ENCODE measurements at places on chromosomes 11 and 22.

DNA sequence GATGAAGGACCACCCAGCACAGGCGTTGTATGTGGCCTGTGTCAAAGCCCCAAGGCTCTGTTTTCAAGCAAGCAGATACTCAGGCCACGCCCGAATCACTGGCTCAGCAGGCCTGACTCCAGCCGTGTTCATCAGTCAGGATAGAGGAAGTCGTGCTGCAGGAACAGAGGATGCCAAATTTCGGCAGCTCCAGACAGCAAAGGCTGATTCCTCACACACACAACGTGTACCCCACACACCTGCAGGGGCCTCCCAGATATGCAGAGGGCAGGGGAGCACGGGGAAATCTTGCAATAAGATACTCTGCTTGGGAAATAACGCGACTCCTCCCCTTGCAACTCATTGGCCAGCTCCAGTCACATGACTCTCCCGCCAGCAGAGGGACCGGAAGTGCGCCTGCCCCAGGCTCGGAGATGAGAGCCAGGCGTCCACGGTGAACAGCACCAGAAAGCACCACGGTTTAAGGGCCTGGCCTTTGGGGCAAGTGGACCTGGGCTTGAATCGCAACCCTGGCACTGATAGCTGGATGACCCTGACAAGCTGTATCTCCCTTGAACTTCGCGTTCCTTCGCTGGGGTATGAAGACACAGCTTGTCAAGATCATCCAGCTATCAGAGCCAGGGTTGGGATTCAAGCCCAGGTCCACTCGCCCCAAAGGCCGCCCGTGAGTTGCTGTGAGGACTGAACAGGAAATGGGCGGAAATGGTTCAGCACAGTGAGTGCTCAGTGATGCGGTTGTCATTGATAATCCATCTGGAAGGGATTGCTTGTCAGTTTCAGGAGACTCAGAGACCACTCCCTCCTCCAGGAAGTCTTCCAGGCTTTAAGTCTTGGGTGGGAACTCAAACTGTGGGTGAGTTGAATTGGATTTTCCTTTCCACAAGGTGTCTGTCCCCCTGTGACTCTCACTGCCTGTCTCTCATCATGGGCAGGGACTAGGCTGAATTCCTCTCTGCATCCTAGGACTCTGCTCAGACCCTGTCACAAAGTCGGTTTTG is 88.5 kb downstream of the MYEOV start:
- no peak for DNase-seq

- DNase-seq, result no peak
These were observed 5.3 kb downstream of the CASP12 start for GRCh38 chr11:104892723-104893511.

GRCh38 chr22:20186183-20186870 is 35.5 kb upstream of the CCDC188 start:
- DNase-seq, result no peak

- DNase-seq, result no peak
These were observed 409.5 kb downstream of the NXPE2 start for GRCh38 chr11:115087791-115088190.

DNA sequence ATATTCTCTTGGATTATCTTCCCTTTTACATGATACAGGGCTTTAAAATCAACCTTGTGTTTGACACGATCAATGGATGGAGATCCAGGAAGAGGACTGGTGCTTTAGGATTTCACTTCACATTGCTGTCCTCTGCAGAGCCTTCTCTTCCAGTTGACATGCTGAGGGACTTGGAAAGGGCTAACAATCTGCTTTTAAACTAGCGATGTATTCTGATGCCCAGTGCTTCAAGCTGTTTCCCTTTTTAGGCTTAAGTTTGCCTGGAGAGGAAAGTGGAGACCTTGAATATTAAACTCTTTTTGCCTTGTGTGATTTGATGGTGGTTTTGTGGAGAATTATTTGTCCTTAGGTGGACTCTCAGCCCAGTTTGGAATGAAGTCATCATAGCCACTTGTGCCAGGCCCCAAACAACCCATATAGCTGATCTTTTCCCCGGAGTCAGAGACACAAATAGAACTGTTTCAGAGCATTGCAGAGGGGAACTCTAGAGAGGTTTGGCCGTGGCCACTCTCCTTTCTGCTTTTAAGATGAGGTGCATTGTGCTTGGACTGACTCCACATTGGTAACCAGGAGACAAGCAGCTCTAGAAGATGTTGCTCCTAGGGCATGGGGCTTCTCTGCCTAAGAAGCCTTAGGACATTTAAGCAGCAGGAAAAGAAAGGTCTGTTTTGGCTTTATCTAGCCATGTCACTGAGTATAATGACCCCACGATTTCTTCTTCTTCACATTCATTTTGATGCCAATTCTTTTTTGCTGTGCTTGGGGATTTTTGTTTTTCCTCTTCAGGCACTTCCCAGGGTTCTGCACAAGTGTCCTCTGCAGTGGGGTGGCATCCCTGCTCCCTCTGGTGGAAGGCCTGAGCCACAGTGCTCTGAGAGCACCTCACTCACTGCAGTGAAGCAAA is 152.8 kb downstream of the NCAM1 start:
- no peak for DNase-seq

DNA sequence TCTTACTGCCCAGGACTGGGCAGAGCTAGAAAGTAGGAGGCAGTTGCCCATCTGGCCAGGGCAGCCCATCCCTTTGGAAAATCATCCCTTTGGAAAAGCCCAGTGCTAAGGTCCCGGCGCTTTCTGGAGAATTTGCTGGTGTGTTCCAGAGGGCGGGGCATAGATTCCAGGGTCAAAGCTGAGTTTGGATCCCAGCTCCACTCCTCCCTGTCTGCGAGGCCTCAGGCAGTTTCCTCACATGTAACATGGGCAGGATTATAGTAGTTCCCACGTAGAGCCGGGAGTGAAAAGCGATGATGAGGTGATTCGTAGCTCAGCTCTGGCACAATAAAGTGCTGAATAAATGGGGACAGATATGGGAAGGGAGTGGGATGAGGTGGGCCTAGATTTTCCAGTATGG is 31.4 kb upstream of the LRRC10B start:
- DNase-seq, result no peak

DNA sequence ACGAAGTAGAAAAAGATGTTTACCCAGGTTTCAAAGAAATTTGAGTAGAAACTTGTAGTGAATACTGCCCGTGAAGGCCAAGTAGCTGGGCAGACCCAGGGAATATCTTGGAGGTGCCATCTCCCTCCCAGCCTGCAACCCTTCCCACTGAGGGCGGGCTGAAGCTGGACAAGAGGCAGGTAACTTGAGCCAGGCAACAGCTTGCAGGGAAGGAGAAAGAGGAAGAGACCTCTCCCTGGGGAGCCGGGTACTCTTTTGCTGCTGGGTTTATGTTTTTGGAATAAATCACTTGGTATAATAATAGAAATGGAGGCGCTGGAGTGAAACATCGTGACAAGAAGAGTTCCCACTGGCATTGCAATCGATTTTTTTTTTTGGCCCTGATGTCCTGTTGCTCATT is 49.4 kb upstream of the JAM3 start:
- no peak for DNase-seq

- DNase-seq, result no peak
These were observed 26.5 kb upstream of the WNT7B start for GRCh38 chr22:46003271-46004091.

DNA sequence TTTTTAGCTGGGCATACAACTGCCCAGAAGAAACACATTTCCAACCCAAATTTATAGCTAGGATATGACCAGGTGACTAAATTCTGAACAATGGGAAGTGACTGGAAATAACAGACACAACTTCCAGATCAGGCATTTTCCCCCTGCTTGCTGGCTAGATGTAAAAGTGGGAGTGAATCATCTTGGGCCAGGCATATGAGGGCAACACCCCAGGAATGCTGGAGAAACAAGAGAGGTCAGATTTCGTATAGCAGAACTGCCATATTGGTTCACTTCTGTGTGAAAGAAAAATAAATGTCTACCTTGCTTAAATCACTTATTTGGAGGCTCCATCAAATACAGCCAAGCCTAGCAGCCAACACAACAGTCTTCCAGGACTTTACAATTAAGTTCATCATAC is 7.4 kb downstream of the ATL3 start:
- DNase-seq, result no peak

- no peak for DNase-seq
These were observed 21.4 kb downstream of the INSC start for GRCh38 chr11:15136166-15136565.

GRCh38 chr11:31484497-31484896 is 24.9 kb downstream of the IMMP1L start:
- no peak for DNase-seq

DNA sequence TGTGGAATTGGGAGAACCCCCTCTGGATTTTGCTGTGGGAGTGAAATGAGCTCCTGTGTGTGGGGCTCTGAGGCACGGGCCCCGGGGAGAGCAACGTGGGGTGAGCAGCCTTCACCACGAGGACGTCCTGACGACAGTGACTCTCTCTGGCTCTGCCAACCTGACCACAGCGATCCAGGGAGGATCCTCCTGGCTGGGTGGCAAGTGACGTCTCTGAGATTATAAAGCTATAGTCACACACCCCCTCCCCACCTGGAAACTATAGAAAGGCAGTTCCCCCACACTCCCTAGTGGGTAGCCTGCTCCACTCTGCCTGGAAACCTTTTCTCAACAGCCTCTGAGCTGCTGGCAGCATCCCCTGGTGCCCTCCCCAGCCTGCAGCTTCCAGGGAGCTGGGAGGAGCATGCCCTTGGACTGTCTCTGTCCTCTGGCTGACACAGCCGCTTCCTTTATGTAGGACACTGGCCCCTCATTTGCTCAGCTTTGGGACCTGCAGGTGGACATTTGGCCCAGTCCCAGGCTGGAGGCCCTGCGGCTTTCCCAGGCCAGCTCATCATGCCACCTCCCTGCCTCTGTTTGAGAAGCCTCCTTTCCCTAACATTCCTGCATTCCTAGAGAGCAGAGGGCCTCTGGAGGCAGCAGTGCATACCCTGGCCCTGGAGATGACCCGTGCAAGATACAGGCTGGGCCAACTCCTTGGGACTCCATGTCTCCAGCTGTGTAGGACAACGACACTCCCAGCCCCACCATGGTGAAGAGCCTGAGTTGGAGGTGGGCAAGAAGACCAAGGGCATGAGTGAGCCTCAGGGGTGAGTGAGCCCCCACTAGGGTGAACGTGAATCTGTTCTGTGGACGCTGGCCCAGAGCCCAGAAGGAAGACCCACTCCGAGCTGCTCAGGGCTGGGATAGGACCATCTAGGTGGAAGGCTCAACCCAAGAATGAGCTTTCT is 314.0 kb downstream of the NTM start:
- no peak for DNase-seq

DNA sequence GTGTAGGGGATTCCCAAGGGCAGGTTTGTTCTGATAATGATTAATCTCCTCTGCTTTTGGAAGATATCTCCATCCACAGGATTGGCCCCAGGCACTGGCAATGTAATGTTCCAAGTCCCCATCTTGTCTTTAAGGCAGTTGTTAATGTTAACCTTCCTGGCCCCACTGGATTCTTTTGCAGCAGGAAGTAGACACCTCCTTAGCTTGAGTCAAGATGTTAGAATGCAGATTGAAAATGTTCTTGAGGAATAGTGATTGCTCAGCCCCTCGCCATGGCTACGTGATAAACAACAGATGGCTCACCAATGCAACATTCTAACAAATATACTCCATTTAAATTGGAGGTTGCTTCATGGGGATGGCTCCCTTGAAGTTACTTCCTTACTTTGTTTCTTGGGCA is 7.3 kb downstream of the HEPHL1 start:
- DNase-seq, result no peak

- DNase-seq, result no peak
These were observed 85.2 kb downstream of the FLI1 start for GRCh38 chr11:128779036-128779435.

DNA sequence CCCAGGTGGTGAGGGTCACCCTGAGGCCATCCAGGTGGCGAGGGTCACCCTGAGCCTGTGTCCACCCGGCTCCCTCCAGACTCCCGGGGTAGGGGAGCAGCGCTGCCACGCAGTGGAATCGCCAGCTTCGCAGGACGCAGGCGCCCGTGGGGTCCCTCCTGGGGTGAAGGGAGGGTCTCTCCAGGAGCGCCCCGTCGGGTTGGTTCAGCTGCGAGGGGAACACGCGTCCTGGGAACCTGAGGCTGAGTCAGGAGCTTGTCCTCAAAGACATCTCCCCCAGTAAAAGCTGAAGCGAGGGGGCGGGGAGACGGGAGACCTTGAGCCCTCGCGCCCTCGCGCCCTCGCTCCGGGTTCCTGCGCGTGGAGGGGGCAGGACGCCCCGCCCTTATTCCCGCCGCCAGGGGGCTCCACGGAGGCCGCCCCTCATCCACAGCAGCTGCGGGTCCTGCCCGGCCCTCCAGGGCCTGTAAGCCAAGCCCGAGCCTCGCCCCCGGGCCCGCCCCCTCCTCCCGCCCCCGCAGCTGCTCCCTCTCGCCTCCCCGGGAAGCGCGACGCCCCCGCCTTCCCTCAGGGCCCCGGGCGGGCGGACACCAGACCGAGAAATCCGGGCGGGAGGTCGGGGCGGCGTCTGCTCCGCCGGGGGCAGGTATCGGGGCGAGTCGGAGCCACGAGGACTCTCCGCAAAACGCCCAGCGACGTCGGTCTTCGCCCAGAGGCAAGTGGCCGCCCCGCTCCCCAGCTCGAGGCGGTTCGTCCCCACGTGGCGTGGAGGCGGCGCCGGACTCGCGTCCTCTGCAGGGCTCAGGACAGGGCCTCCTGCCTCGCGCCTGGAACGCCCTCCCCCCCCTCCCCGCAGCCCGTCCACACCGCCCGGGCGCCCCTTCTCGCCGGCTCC is 22.8 kb downstream of the PIM3 start:
- DNase-seq, result no peak

- DNase-seq, result no peak
These were observed 8.0 kb downstream of the NEAT1 start for GRCh38 chr11:65430406-65431217.

- DNase-seq, result no peak
These were observed 43.8 kb downstream of the CELF1 start for GRCh38 chr11:47509077-47509536.

DNA sequence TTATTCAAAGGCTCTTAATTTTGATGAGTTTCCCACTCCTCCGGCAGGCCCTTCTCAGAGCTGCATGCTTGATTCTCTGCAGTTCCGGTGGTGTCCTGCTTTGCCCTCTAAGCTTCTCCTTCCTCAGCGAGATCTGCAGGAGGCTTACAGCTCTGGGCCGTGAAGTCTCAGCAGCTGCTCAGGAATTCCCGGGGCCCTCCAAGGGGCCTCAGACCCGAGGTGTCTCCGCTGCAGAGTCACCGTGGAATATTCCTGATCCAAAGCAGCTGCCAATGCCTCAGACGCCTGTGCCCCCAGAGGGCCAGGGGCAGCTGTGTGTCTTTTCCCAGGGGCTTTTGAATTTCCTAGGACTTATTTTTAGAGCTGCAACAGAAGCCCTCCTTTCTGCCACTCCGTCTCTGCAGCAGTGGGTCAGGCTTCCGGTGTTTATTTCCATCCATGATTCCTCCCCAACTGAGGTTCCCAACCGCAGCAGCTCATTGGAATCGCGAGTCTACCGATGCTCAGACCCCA is 37.2 kb downstream of the RPS6KA4 start:
- DNase-seq, result no peak

GRCh38 chr11:70072461-70072860 is 5.7 kb upstream of the ANO1 start:
- DNase-seq, result no peak

DNA sequence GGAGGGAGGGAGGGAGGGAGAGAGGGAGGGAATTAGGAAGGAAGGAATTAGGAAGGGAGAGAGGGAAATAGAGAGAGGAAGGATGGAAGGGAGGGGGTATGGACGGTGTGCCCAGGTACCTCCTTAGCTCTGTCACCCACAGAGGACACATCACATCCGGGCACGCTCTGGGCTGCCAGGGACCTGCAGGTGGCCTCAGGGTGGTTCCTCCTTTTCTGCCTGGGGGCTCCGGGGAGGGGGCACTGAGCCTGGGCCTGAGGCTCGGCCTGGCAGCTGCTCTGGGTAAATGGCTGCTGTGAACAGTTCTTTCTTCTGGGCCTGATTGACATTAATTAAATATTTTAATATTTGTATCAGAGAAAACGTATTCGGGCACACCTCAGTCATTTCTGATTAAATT is 733.5 kb downstream of the BRD1 start:
- no peak for DNase-seq

- no peak for DNase-seq
These were observed 541.4 kb downstream of the MN1 start for GRCh38 chr22:27260087-27260698.

Measured in CD8-positive, alpha-beta T cell (primary cell).